Natural killer cell (primary cell): ENCODE measurements at places on chromosomes 16 and 17. TPM values are rescaled to one million over a fixed set of nuclear protein-coding genes. Genes with fewer than 3 reads are reported as not detected.

PDIA2 gene
- total RNA-seq, result not detected

C1QTNF1 gene
- not detected for total RNA-seq

MYO18A gene
- 117 TPM for total RNA-seq

KRT27 gene
- not detected for total RNA-seq

SEC14L1 gene
- total RNA-seq, result 129 TPM

ARL5C gene
- total RNA-seq, result 0.33 TPM

DNA sequence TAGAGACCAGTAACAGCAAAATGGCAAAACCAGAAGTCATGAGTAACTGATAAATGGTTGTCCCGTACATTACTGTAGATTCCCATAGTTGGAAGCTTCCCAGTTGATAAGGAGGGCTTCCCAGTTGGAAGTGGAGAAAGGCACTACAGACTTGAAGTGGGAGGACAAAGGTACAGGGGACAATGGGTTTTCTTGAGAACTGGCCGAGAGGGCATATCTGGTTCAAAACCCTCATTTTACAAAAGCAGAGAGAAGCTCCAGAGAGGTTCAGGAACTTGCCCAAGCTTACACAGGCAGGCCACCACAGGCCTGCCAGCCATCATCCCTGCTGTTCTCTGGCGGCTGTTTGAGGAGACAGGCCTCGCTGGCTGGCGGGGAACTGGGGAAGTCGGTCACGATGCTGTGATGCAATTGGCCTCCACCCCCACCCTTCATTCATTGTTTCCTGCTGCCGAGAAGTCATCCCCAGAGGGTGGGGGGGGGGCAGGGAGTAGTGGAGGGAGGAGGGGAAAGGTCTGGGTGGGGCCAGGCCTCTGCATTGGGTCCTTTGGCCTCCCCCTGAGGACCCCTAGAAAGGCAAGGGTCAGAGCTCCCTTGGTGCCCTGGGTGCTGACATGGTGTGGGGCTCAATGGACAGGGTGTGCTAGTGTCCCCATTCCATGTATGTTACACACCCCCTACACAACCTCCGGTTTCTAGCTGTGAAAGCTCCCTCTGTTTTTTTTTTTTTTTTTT is 3.0 kb downstream of the UBALD2 start:
- DNase-seq, result no peak

- DNase-seq, result no peak
Observed at GRCh38 chr17:35046245-35046644, 17.3 kb downstream of the RFFL start.

DNA sequence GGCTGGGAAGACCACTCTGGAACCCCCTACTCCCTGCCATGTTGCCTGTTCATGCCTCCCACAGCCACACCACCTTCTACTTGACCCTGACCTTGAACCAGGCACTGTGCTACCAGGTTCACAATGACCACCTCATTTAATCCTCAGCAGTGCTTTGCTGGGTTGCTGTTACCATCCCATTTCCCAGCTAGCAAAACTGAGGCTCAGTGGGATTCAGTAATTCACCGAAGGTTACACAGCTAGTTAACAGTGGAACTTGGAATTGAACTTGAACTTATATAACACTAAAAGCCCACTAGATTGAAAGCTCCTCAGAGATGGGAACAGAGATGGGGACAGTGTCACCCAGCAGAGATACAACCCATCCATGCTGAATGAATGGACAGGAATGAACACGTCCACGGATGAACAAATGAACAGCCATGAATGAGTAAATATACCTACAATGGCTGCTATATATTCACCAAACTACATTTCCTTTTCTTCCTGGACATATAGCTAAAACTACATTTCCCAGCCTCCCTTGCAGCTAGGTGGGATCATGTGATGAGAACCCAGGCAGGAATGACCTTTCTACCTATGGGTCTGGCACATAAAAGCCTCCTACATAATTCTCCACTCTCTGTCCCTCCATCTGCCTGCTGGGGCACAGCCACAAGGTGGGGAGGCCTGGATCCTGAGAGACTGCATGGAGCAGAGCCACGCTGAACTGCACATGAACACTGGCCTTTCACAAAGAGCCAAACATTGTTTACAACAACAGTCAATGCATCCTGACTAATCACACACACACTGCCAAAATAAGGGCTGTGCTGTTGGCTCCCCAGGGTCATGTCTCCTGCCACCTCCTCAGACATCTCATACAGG is 94.8 kb downstream of the RMI2 start:
- DNase-seq, result no peak

DNA sequence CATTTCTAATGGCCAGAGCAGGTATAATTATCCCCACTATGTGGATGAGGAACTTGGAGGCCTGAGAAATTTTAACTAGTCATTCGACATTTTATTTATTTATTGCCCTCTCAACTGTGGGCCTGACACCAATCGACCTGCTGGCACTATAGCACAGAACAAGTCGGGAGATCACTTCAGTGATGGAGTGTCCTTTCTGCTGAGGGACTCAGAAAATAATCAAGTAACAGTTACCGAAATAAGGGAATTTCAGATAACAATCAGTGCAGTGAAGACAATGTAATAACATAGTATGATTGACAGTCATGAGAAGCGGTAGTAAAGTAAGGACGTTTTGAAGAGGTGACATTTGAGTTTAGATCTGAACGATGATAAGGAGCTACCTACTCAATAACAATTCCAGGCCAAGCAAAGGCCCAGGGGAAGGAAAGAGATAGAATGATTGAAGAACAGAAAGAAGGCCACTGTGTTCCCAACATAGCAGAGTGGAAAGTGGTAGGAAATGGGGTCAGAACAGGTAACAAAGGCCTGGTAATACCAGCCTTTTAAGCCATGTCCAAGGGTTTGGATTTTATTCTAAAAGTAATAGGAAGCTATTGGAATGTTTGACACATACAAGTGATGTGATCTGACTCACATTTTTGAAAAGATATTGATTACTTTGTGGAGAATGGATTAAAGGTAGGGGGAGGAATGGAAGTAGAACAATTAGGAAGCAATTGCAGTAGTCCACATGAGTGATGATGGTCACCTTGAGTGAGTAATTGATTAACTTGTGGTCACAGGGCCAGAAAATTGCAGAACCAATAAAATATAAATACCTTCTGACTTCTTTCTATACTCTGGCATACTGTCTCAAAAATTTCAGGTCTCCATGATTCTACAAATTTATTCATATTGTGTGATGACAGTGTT is 1.4 kb downstream of the STXBP4 start:
- DNase-seq, result no peak

GRCh38 chr16:87074641-87075318 is 242.4 kb downstream of the C16orf95 start:
- DNase-seq, result no peak
